AG08396 (cell line): ENCODE measurements at places on chromosomes 5 and 9.

- peak; percentile 57 for DNase-seq
Measured at GRCh38 chr9:92669527-92669889, 423 bp downstream of the IPPK start.

GRCh38 chr5:179802207-179802883, 4.3 kb downstream of the MGAT4B start:
- no peak for DNase-seq

DNA sequence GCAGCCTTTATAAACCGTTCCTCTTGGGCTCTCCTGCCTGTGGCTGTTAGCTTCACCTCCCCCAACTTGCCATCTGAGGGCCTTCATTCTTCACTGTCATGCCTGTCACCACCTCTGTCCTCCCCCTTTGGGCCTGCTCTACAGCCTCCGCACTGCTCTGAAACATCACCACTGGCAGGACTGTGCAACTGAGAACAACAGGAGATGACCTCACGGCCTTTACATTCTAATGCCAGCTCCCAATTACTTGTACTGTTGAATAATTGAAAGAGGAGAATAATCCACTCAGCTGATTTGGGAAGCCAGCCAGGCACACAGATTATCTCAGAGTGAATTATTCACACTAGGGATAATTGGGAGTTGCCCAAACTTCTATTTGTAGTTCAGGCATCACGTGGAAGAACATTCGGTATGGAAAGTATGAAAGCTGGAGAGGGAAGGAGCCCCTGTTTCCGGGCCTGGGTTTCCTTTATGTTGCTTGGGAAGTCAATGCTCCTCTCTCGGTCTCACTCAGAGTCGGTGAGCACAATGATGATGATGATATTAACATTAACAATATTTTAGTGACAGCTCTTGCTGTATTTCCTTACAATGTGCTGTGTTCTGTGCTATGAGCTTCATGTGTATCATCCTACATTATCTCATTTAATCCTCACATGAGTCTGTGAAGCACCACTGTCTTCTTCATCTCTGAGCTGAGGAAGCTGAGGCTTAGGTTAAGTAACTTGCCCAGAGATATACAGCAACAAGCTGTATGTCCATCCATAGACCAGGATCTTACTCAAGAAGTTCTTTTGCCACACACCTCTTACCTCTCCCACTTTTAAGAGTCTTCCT, 99.3 kb upstream of the LRRTM2 start:
- no peak for DNase-seq

- no peak for DNase-seq
Measured at GRCh38 chr5:55636177-55636576, 75.9 kb downstream of the SLC38A9 start.

- DNase-seq = no peak
Measured at GRCh38 chr9:134028076-134028475, 2.8 kb downstream of the BRD3OS start.
